ENCODE measurements at places on chromosomes 4 and X. TPM values are rescaled to one million over a fixed set of nuclear protein-coding genes. Genes with fewer than 3 reads are reported as not detected.
A peak's percentile ranks its signal among the peaks of the same experiment; 100 is the strongest.

- DNase-seq = peak; percentile 71
- peaks cover 26% of the 10 kb centered on the region for H3K27me3 ChIP-seq
- H3K27ac ChIP-seq = peak overlapping the region; percentile 65
Observed at GRCh38 chrX:16828124-16828908, 41.8 kb downstream of the RBBP7 start.

GRCh38 chr4:151961456-151961855 is 200.6 kb upstream of the GATB start:
- peaks cover 3% of the 10 kb centered on the region for H3K4me1 ChIP-seq
- no peaks in the 10 kb centered on the region for H3K27me3 ChIP-seq
- no peak overlapping the region for H3K4me3 ChIP-seq
- peak overlapping the region; percentile 52 for H3K27ac ChIP-seq
- no peak for DNase-seq

- no peaks in the 10 kb centered on the region for H3K36me3 ChIP-seq
- no peaks in the 10 kb centered on the region for H3K27me3 ChIP-seq
- H3K27ac ChIP-seq = no peak overlapping the region
- H3K4me3 ChIP-seq = no peak overlapping the region
- H3K4me1 ChIP-seq = no peaks in the 10 kb centered on the region
- peak; percentile 34 for DNase-seq
Observed at GRCh38 chr4:130825284-130825683, 1729.3 kb downstream of the C4orf33 start.

GRCh38 chrX:125604448-125604847 is 284.8 kb downstream of the TEX13C start:
- H3K4me3 ChIP-seq = no peak overlapping the region
- no peaks in the 10 kb centered on the region for H3K27me3 ChIP-seq
- H3K27ac ChIP-seq = no peak overlapping the region
- H3K36me3 ChIP-seq = no peaks in the 10 kb centered on the region
- no peaks in the 10 kb centered on the region for H3K4me1 ChIP-seq

GRCh38 chr4:498328-498904 is 540 bp downstream of the ZNF721 start:
- DNase-seq = no peak
- H3K27ac ChIP-seq = peak overlapping the region; percentile 79
- H3K4me1 ChIP-seq = peaks cover 8% of the 10 kb centered on the region
- H3K4me3 ChIP-seq = peak overlapping the region; percentile 74
- peaks cover 37% of the 10 kb centered on the region for H3K36me3 ChIP-seq

DNA sequence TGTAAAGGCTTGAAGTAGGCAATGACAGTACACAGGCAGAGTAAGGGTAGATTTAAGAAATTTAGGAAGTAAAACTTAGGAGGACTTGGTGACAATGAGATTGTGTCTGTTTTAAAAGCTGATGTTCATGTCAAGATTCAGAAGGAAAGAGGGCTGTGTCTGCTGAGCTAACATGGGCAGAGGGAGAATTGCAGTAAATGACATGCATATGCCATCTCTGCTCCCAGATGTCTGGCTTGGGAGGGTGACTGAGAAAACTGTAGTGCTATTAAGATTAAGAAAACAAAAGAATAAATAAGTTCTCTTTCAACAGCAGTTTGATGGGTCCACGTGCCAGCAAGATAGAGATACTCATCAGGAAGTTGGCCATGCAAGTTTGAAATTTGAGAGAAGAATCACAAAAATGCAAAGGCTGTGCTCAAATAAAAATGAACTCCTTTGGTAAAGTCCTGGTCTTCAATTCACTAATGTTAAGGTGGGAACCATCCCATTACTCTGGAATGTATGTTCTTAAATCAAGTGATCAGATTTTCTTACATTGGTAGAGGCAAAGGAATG is 7.2 kb downstream of the NFXL1 start:
- no peaks in the 10 kb centered on the region for H3K27me3 ChIP-seq
- no peaks in the 10 kb centered on the region for H3K4me1 ChIP-seq
- DNase-seq = no peak
- no peak overlapping the region for H3K4me3 ChIP-seq
- peaks cover 17% of the 10 kb centered on the region for H3K36me3 ChIP-seq

DNA sequence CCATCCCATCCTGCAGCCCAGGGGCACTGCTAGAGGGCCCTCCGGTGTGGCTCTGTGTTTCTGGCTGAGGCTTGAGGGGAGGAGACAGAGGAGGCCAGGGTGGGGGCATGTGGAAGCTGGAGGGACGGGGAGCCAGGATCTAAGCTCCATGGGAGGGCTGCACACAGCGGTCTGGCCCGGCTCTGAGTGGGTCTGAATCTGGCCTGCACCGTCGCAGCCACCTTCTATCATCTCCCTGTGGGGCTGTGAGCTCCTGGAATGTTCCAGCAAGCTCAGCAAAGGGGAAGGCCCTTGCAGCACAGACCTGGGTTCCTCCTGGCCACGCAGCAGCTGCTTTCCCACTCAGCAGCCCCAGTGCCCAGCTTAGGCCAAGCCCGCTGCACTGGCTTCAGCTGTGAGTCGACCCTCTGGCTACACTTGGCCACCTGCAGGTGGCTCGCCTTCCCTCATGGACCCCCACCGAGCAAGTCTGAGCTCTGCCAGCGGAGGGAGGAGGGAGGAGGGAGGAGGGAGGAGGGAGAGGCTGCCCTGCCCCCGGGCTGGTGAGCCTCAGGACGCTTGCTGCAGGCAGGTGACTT is 5.3 kb downstream of the NKX1-1 start:
- H3K4me3 ChIP-seq = no peak overlapping the region
- DNase-seq = no peak
- H3K4me1 ChIP-seq = no peaks in the 10 kb centered on the region
- no peaks in the 10 kb centered on the region for H3K36me3 ChIP-seq
- H3K27me3 ChIP-seq = peaks cover 63% of the 10 kb centered on the region

DNA sequence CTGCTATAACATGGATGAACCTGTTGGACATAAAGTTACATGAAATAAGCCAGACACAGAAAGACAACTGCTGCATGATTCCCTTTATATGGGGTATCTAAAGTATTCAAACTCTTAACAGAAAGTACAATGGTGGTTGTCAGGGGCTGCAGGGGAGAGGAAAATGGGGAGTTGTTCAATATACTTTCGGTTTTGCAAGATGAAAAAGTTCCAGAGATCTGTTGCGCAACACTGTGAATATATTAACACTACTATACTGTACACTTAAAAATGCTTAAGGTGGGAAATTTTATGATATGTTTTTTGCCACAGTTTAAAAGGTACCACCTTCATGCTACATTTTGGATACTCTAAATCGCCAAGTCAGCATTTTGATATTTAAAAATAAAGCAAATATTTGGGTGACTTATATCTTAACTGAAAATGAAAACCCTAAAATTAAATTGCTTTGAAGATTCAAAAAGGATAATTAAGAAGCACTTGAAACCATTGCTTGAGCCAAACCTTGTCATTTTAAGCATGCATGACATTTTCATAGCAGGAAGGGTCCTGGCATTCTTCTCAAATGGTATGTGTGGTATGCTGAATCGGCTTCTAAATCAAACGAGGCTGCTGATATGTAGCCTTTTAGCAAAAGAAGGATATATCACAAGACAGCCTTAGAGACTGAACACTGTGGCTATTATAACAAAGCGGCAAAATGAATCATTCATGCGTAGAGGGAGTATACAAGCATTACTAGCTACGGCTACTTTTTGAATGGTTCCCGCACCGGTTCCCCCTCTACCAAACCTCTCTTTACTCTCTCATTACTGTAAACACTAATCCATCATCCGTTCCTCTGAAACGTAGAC is 607.1 kb upstream of the DIPK2B start:
- no peak overlapping the region for H3K27ac ChIP-seq
- H3K36me3 ChIP-seq = no peaks in the 10 kb centered on the region
- no peak overlapping the region for H3K4me3 ChIP-seq
- H3K27me3 ChIP-seq = peaks cover 16% of the 10 kb centered on the region
- no peaks in the 10 kb centered on the region for H3K4me1 ChIP-seq

- H3K27me3 ChIP-seq = no peaks in the 10 kb centered on the region
- no peaks in the 10 kb centered on the region for H3K4me1 ChIP-seq
- H3K36me3 ChIP-seq = no peaks in the 10 kb centered on the region
Observed at GRCh38 chr4:100509386-100509785, 8.4 kb downstream of the EMCN start.

DNA sequence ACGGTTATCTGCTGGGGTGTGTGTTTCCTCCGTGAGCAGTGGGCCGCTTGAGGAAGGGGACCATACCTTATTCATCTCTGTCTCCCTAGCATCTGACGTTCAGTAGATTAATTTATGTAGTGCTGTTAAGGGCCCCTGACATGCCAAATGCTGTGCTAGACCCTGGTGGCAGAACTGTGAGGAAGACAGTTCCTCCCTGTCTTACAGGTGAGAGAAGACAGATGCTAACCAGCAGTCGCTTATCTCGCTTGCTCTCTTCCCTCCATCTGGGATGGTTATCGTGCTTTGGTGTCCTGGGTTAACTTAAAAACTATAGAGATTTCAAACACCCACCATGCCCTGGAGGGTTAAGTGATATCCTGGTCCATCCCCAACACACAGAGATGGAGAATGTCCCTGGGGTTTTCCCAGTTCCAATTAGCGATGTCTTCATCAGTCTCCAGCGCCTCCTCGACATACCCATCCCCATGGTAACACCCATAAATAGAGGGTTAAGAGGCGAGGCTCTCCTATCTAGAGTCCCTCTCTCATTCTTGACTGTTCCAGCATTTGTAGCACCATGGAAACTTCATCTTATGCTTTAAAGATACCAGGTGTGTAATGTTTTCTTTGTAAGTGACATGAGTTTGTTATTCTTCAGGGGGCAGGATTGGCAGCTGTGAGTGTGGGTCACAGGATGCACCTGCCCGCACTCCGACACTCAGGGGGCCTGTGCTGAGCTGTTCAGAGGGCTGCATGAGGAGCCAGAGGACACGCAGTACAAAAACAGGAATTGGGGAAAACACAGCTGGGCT is 135.2 kb downstream of the STK32B start:
- peak overlapping the region; percentile 29 for H3K27ac ChIP-seq
- no peak overlapping the region for H3K4me3 ChIP-seq

GRCh38 chrX:11792461-11793421 is 34.7 kb downstream of the MSL3 start:
- H3K4me3 ChIP-seq = no peak overlapping the region
- DNase-seq = no peak
- no peaks in the 10 kb centered on the region for H3K36me3 ChIP-seq
- H3K27ac ChIP-seq = no peak overlapping the region
- H3K4me1 ChIP-seq = no peaks in the 10 kb centered on the region
- peaks cover 7% of the 10 kb centered on the region for H3K27me3 ChIP-seq

DNA sequence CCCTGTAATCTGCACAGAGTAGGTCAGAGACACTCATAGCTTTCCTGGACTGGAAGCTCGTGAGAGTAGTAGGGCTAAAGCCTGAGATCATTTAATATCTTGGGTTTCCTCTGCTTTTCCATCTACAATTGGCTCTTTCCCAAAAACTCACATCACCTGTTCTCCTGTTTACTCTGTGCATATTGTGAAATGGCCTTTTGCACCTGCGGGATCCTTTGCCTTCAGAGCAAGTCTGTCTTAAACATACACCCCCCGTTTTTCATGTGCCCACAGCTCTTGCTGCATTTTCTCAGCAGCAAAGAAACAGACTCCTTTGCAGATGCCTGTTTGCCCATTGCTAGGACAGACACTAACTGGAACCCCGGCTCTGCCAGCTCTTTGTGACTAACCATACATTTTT is 608.3 kb upstream of the PCDH10 start:
- H3K27me3 ChIP-seq = no peaks in the 10 kb centered on the region
- no peak for DNase-seq
- H3K4me3 ChIP-seq = no peak overlapping the region
- H3K4me1 ChIP-seq = no peaks in the 10 kb centered on the region
- H3K27ac ChIP-seq = no peak overlapping the region

DNA sequence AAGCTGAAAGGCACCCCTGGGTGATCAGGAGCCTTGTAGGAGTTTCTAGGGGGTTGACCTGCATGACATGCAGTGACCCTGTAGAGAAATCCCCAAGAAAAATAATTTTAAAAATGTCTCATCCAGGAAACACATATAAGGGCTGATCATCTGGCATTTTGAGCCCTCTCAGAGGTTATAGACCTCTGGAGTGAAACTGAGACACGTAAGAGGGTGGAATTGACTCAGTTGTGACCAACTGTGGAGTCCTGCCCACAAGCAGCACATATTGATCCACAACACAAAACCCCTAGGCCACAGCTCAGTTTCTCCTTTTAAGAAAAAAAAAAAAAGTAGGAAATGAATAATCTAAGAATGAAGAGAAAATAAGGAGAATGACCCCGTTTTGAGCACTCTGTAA is 32.5 kb upstream of the MTMR8 start:
- H3K27ac ChIP-seq = no peak overlapping the region
- no peak overlapping the region for H3K4me3 ChIP-seq
- no peaks in the 10 kb centered on the region for H3K36me3 ChIP-seq
- H3K27me3 ChIP-seq = no peaks in the 10 kb centered on the region
- DNase-seq = no peak
- H3K4me1 ChIP-seq = no peaks in the 10 kb centered on the region

- H3K4me1 ChIP-seq = no peaks in the 10 kb centered on the region
- no peaks in the 10 kb centered on the region for H3K27me3 ChIP-seq
- H3K4me3 ChIP-seq = no peak overlapping the region
- H3K36me3 ChIP-seq = no peaks in the 10 kb centered on the region
- no peak overlapping the region for H3K27ac ChIP-seq
- peak; percentile 92 for DNase-seq
Observed at GRCh38 chr4:18593297-18594002, 571.9 kb upstream of the LCORL start.

DNA sequence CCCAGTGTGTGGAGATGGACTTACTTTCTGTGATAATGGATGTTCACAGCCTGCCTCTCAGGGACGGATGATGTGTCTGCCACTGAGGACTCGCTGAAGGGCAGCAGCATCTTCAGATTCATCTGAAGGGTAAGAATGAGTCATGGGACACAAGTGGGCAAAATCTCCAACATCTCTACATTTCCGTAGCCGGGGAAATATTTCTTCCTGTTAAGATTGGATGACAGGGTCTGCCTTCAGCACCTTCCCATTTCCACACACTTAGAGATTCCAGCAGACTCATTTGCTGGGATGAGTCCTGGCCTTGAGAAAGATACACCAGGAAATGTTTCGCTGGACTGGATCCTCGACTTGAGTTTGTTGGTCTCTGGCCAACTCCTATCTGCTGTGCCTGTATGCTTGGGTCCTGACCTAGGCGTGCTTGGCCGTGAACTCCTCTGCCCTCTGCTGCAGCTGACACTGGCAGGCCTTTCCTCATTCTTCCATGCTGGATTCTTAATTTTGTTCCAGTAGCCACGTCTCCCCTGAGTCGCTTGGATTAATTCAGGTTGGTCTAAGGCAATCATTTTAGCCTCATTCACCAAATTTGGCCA is 46.5 kb upstream of the SOD3 start:
- no peak overlapping the region for H3K27ac ChIP-seq
- no peaks in the 10 kb centered on the region for H3K36me3 ChIP-seq
- H3K4me1 ChIP-seq = peaks cover 11% of the 10 kb centered on the region
- no peaks in the 10 kb centered on the region for H3K27me3 ChIP-seq

Gene SPANXN4
- total RNA-seq = not detected

Gene QRFPR
- total RNA-seq = 1.1 TPM

Gene POLA1
- 19.9 TPM for total RNA-seq

Gene IL1RAPL2
- 3.1 TPM for total RNA-seq

Gene CNGA1
- 0.35 TPM for total RNA-seq
